Activated T-cell treated with anti-CD3 and anti-CD28 coated beads for 4 hours (primary cell): ENCODE measurements at places on chromosomes 1 and 21.

GRCh38 chr1:151246786-151247185 lies 7.7 kb upstream of the PSMD4 start:
- DNase-seq: no peak

GRCh38 chr1:232127190-232127589 lies 500.6 kb downstream of the DISC1 start:
- DNase-seq: no peak

GRCh38 chr1:60470246-60470645 lies 396.7 kb upstream of the C1orf87 start:
- DNase-seq: no peak

GRCh38 chr1:31373056-31373896 lies at the start of gene FABP3:
TSS of gene FABP3 (minus strand) at chr1:31373076. CDS start at chr1:31373014, 62 bp downstream.
- no peak for DNase-seq

- no peak for DNase-seq
Observed at GRCh38 chr1:4597020-4597419, 57.4 kb upstream of the AJAP1 start.

- no peak for DNase-seq
Observed at GRCh38 chr1:96522927-96523326, 198.7 kb upstream of the PTBP2 start.

DNA sequence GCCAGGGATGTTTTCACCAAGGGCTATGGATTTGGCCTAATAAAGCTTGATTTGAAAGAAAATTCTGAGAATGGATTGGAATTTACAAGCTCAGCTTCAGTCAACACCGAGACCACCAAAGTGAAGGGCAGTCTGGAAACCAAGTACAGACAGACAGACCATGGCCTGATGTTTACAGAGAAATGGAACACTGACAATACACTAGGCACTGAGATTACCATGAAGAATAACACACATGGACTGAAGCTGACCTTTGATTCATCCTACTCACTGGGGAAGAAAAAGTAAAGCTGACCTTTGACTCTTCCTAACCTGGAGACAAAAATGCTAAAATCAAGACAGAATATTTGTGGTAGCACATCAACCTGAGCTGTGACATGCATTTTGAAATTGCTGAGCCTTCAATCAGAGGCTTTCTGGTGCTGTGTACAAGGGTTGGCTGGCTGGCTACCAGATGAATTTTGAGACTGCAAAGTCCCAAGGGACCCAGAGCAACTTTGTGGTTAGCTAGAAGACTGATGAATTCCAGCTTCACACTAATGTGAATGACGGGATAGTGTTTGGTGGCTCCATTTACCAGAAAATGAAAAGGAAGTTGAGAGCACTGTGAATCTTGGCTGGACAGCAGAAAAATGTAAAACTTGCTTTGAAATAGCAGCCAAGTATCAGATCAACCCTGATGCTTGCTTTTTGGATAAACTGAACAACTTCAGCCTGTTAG lies 190.4 kb upstream of the KCTD3 start:
- no peak for DNase-seq

DNA sequence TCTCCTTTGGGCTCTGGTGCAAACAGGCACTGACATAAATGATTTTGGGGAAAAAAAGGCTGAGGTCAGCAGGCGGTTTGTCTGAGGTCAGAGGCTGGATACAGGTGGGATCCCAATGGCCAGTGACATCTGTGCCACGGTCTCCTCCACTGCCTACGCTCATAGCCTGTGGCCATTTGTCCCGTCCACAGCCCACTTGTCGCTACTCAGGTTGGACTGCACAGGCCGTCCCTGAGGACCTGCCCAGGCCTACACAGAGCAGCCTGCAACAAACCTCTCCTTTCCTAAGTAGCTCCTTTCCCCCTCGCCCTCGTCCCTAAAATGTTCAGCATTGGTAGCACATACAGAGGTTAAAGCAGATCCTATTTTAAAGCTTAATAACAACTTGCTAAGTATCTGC lies 150.7 kb downstream of the ZBTB18 start:
- DNase-seq: no peak
